ENCODE measurements at places on chromosomes 6 and 20.

DNA sequence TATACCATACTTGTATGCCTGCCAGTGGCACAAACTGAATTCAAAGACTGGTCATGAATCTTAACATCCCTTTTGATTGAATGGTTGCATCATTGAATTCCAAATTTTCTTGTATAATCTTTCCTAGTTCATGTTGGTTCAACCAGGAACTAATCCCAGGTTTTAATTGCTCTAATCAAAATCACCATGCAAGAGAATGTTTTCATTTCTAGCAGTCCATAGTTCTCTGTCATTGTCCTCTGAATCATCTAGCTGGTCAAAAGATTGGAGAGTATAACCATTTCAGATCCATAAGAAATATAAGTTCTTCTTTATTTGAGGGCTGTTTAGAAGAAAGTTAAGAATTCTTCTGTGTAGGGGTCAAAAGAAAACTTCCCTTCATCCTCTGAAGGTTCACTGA lies 57.2 kb downstream of the ZNF292 start:
- DNase-seq = no peak

- no peak for DNase-seq
These were observed 39.6 kb upstream of the POU5F1 start for GRCh38 chr6:31210123-31210522.

DNA sequence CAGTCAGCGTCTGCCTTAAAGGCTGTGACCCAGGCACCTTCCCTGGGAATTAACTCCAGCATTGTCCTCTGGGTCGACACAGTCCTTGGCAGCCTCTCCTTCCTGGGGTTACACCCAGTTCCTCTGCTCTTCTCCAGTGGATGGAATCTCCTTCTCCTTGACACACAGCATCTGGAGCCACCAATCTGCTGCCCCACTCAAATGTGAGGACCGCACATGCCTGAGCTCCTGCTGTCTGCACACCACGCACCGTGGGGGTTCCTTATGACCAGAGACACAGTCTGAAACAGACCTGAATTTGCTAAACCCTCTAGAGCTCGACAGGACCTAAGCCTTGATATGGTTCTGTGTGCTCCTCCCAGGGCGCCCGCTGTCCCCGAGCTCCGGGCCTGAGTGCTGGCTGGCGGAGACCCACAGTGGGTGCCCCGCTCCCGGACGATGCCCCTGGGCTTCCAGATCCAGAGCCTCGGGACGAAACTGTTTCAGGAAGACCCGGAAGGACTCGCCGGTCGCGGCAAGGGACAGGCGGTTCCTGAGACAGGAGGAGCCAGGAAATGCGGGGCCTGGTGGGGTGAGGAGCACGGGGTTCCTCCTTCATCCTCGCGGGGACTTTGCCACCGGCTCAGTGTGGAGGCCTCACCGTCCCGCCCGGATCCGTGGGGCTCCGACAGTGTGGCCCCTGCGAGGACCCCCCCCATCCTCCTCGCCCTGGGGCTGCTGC lies 2.5 kb upstream of the RAET1G start:
- DNase-seq = no peak

GRCh38 chr6:68635706-68636513 lies 828 bp downstream of the ADGRB3 start:
- DNase-seq = no peak

- no peak for DNase-seq
These were observed 966.6 kb downstream of the HACE1 start for GRCh38 chr6:103893141-103893581.

All from D721Med (cell line).